WERI-Rb-1 (cell line): ENCODE measurements at places on chromosomes 7 and 10.

- DNase-seq, result no peak
Measured at GRCh38 chr10:118668228-118668952, 72.9 kb upstream of the PRLHR start.

GRCh38 chr7:112453505-112454171, 3.4 kb downstream of the IFRD1 start:
- DNase-seq, result no peak

DNA sequence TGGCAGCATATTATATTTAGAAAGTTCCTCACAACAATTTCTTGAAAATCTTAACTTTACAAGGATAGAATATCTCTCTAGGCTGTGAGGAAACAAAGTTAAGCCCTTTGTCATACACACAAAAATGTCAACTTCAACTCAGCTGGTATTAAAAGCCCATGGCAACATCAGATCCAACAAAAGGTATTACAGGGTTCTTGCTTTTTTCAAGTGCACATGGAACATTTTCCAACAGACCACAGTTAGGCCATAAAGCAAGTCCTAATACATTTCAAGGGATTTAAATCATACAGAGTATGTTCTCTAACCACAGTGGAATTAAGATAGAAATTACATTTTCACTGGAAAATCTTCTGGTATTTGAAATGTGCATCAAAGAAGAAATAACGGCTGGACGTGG, 71.9 kb upstream of the OIT3 start:
- DNase-seq, result no peak

DNA sequence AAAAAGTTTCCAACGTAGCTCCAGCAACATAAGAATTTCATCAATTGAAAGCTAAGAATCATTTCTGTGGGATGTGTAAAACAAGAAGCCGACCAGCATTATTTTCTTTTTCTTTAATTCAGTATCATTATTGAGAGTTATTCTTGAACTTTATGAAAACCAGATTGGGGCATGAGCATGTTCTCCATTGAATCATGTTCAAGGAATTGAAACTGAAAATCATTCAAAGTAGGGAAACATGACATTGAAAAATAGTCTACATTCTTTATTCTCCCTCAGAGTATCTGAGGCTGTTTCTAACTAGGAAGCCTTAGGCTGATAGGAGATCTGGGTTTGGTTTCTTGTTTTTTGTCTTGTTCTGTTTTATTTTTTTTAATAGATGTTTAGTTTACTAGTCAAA, 253.7 kb downstream of the DYNC1I1 start:
- no peak for DNase-seq
